Fibroblast of gingiva (primary cell): ENCODE measurements at places on chromosomes 1 and 21.

DNA sequence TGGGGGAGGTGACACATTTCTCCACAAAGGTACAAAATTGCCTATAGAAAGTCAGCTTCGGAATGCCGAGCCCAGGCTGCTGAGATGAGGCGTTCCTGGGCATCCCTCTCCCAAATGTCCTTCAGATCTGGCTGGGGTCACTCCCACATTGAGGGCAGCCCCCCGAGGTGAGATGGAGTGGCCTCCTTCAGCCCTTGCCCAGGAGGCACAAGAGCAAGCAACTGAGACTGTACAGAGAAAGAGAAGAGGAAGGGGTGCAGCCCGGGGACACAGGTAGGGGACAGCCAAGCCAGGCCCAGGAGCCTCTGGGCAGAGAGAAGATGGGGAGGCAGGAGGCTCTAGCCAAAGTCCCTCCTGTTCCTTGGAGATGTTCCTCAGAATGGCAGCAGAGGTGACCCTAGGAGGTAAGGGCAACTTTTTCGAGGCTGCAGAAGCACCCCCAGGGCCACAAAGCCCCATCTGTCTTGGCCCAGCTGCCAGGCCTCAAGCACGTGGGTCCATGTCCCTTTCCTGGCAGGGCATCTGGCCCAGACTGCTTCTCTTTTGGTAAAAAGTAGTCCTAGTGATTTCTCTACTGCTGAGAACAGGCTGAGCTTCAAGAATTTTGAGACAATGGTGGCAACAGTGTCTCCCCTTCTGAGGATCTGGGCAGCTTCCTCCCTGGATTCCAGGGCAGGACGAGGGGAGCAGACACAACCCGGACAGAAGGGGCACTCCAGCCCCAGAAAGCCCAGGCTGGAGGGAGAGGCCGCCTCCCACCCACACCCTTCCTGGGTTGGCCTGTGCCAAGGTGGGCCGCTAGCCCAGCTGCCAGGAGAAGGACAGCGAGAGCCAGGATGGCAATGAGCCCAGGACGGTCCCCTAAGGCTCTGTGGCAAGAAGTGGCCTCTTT is 68.0 kb downstream of the LRRN2 start:
- no peak for DNase-seq

DNA sequence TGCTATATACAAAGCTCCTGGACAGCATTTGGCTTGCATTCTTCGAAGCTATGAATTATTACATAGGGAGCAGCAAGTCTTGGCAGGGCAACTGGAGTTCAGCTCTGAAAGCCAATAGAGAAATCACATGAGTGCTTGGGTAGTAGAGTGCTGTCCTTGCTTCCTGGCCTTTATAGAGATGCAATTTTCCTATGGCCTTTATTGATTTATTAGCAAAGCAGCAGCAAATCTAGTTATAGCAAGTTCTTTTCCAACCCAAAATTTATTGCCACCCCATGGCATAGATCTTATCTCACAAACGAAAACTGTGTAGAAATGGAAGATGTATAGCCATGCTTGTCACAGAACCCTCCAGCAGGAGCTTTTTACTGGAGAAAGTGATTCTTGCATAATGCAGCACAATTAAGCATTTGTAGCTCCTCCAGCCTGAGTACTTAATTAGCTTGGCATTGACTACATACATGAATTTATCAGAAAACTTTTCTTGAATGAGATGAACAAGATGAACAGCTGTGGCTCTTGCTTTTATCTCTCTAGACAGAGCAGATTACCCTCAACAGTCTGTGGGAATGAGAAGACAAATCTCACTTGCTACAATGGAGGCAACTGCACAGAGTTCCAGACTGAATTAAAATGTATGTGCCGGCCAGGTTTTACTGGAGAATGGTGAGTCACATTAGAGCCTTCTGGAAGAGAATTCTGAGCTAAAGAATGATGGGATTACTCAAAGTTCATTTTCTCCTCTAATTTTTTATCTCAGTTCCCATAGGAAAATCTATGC is 170.1 kb downstream of the CRB1 start:
- DNase-seq = no peak

DNA sequence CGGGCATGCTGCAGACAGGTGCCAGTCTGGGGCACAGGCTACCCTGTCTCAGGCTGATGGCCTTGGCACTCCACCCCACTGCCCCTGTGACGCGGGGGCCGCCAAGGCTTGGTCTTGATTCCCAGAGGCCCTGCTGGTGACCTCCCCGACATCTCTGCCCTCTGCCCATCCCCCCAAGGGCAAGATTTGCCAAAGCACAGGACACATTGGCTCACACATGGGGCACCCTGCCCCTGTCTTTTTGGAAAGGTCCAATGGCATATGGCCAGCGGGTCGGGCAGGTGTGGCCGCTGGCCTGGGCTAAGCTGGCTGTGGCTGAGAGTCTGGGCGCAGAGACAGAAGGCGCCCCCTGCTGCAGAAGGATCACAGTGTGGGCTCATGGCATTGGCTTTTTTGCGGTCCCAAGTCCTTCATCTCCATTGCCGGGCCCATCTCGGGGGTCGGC is 4.6 kb downstream of the MIB2 start:
- no peak for DNase-seq

DNA sequence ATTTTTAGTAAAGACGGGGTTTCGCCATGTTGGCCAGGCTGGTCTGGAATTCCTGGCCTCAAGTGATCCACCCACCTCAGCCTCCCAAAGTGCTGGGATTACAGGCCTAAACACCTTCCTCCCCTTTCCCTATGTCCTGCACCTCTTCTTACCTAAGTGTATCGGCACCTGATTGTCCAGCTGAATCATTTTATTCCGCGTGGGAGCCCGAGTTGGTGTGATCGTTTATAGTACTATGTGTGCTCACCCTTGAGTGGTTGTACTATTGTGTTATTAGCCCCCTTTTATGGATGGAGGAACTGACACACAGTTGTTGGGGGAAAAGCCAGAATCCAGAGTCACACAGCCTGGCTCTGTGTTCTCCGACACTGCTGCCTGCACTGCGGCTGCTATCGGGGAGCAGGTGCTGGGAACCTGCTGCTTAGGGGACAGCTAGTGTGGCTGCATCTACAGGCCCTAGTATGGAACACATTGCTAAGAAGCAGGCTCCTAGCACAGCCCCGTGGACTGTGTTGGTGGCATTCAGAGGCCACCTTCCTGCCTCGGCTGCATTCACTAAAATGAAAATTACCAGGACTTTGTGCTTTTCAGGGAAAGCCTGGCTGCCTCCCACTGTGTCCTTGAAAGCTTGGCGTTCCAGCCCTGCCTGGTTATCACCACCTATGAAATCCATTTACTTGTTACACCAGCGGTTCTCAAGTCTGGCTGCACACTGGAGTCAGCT is 21.6 kb downstream of the ENO1 start:
- DNase-seq = no peak

DNA sequence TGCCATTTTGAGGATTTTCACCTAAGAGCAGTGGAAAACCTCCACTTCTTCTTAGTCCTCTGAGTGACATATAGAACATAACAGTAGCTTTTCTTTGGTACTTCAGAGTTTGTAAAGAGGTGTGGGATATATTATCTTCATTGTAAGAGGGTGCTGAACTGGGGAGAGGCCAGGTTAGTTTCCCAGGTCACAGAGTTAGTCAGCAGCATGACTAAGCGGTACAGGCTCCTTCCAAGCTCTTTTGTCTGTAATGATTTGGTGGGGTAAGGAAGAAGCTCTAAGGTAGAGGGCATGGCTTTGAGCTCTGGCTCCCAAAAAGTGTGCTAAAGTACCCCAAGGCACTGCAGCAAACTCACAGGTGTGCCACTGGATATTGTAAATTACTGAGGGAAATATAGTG is 325.0 kb upstream of the PLXNA2 start:
- DNase-seq = no peak

DNA sequence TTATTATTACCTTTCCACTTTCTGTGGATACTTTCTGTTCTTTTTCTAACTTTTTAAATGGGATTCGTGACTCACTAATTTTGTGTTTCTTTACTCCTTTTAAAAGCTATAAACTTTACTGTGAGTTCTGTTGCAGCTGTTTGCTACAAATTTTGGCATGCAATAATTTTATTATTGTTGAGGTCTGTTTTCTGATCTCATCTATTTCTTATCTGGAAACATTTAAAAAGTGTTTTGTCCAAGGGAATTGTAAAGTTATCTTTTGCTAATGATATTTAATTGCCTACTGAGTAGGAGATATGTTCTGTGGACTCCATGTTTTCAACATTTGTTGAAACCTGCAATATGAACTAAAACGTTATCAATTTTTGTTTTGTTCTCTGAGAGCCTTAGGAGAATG is 138.1 kb upstream of the COL6A1 start:
- no peak for DNase-seq

GRCh38 chr1:186722711-186723309 is 42.6 kb upstream of the PTGS2 start:
- DNase-seq = peak; percentile 30

DNA sequence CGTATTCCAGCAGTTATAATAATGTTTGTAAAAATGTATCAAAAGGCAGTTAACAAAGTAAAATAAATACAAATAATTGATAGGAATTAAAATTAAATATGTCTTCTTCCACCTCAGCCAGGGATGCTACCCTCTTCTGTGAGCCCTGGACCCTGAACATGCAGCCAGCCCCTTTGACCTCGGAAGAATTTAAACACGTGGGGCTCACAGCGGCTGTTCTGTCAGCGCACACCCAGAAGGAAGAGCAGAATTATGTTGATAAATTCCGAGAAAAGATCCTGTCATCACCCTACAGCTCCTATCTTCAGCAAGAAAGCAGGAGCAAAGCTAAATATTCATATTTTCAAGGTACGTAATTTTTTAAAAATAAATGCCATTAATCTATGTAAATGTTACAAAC is 26.5 kb downstream of the UTS2 start:
- DNase-seq = no peak

GRCh38 chr1:221667504-221667903 is 74.4 kb downstream of the DUSP10 start:
- peak; percentile 42 for DNase-seq

DNA sequence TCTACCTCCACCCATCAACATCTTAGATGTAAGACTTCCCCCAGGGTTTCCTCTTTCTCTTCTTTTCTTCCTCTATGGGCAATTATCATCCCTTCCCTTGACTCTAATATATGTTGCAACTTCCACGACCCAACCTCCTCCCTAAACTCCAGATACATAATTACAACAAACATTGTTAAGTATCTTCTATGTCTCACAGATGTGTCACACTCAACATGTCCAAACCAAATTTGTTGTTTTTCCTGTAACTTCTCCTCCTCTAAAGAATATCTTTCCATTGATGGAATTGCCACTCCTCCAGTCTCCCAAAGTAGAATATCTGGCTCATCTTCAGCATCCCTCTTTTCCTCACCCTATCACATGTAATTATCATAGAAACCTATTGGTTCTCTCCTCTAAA is 314.2 kb downstream of the RWDD3 start:
- no peak for DNase-seq

DNA sequence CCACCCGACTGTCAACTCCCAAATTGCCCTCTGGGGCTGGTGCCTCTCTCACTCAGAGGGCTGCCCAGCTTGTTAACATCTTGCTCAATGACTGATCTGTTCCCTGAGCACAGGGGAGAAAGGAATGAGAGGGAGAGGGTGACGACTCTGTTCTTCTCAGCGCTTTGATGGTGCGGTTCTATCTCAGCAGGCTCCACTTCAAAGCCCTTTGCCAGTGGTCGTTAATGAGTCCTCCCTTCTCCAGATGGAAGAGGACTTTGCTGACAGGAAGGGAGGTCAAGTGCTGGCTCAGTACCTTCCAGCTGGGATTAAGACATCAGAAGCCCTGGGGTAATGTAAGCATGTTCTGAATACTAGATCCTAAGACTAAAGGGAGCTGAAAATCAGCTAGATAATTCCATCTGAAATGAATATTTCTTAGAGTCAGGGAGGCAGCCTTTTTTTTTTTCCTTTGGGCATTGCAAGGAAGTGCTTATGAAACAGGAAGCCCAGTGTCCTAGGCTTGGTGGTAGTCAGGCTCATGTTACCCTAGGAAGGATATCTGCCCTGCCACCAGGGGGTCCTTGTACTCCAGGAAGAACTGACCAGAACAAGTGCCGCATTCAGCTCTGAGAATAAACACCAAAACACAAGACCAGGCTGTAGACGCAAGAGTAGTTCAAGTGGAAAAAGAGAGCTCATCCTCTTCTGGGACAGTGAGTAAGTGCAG is 4.7 kb downstream of the FMOD start:
- peak; percentile 6 for DNase-seq

GRCh38 chr1:2275796-2276536 is 47.8 kb downstream of the SKI start:
- peak; percentile 44 for DNase-seq

- DNase-seq = no peak
These were observed 3.2 kb downstream of the GREM2 start for GRCh38 chr1:240608707-240609106.

GRCh38 chr1:114236517-114236916 is 82.8 kb upstream of the SYT6 start:
- no peak for DNase-seq

- peak; percentile 19 for DNase-seq
These were observed 107.5 kb downstream of the SPAG17 start for GRCh38 chr1:118077331-118078045.

DNA sequence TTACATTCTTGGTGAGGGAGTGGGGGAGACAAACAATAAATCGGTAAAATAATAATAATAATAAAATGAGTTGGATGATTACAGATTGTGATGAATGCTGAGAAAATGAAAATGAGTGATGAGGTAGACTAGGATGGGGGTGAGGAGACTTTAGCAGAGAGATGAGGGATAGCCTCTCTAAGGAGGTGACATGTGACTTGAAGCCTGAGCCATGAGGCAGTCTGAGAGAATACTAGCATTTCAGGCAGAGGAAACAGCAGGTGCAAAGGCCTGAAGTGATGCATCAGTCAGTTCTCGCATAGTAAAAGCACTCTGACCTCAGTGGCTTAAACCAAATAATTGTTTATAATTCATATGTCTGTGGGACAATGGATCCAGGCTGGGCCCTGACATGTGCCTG is 181.2 kb downstream of the AGBL4 start:
- no peak for DNase-seq

GRCh38 chr1:118504867-118505266 is 319.8 kb upstream of the SPAG17 start:
- no peak for DNase-seq

GRCh38 chr1:12109901-12110300 is 46.8 kb downstream of the TNFRSF8 start:
- DNase-seq = no peak

GRCh38 chr1:175591083-175591743 is 152.2 kb downstream of the TNR start:
- no peak for DNase-seq

DNA sequence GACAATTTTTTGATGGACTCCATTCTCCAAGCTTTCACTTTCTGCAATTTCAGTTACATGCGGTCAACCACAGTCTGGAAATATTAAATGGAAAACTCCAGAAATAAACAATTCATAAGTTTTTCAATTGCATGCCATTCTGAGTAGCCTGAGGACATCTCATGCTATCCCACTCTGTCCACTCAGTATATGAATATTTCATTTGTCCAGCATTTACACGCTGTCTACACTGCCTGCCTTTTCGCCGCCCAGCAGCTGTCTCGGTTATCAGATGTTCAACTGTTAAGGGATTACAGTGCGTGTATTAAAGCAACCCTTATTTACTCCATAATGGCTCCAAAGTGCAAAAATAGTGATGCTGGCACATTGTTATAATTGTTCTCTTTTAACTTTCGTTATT is 116.3 kb downstream of the ADSS2 start:
- no peak for DNase-seq
